Esophagus muscularis mucosa (tissue), 4 donors: ENCODE measurements at places on chromosomes 6 and 20. TPM values are rescaled to one million over a fixed set of nuclear protein-coding genes. Genes with fewer than 3 reads are reported as not detected.

- H3K4me1 ChIP-seq = no peaks in the 10 kb centered on the region
- H3K27ac ChIP-seq = no peak overlapping the region
- H3K27me3 ChIP-seq = no peaks in the 10 kb centered on the region
- H3K4me3 ChIP-seq = no peak overlapping the region
Measured at GRCh38 chr6:35970181-35970580, 49.3 kb upstream of the SRPK1 start.

- no peak overlapping the region for H3K27ac ChIP-seq
- H3K4me1 ChIP-seq = no peaks in the 10 kb centered on the region
- H3K27me3 ChIP-seq = no peaks in the 10 kb centered on the region
Measured at GRCh38 chr6:75077701-75078100, 128.2 kb downstream of the COL12A1 start.

DNA sequence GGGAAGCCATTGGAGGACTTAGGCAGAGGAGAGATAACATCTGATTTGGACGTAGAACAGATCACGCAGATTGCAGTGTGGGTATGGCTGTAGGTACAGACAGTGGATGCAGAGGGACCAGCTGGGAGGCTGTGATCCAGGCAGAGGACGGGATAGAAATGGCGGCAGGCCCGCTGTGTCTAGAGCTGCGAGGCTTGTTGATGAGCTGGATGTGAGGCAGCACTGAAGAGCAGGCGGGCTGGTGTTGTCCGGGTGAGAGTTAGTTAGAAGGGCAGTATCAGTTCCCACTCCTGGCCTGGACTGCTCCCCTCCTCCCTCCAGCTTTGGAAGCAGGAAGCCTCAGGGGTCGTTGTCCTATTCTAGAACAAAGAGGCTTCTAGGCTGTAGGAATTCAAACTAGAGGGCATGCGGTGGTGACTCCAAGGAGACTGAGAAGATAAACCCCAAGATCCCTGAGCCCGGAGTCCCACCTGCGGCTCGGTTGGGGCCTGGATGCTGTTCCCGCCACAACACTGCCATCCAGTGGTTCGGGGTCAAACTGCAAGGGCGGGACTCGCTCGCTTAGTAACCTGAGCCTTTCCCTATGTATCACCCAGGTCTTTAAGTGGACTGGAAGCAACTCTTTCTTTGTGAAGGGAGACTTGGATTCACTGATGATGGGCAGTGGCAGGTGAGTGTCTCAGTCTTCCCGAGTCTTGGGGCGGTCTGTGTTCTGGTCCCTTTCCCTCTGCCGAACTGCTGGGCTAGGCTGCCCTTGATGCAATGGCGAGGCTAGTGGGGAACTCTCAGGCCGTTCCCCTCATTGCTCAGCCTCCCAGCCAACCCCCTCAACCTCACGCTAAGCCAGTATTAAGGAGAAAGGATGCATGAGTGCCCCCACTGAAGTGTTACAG lies 11.2 kb downstream of the TLDC2 start:
- H3K27me3 ChIP-seq = no peaks in the 10 kb centered on the region
- H3K36me3 ChIP-seq = peaks cover 31% of the 10 kb centered on the region
- H3K4me3 ChIP-seq = no peak overlapping the region
- no peak overlapping the region for H3K27ac ChIP-seq

DNA sequence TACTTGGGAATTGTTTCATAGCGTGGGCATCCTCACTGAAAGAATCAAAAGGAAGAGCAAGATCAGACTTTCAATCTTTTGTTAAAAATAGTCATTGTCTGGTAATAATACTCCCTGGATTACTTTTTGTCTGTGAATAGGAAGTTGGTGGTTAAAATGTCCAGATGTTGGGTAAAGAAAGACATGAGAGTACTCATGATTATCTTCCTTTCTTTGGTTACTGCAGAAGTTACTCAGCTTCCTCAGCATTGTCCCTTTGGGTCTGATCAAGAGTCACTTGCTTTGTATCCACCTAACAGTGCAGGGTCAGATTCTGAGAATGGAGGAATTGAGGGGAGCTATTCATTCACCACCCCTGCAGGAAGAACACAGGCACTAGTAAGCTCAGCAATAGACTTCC lies 54.6 kb downstream of the RIN2 start:
- no peak overlapping the region for H3K4me3 ChIP-seq
- no peak overlapping the region for H3K27ac ChIP-seq
- no peaks in the 10 kb centered on the region for H3K27me3 ChIP-seq
- no peak for DNase-seq

- DNase-seq = no peak
- no peaks in the 10 kb centered on the region for H3K27me3 ChIP-seq
- H3K4me3 ChIP-seq = no peak overlapping the region
- H3K4me1 ChIP-seq = peaks cover 41% of the 10 kb centered on the region
- H3K36me3 ChIP-seq = no peaks in the 10 kb centered on the region
- no peak overlapping the region for H3K27ac ChIP-seq
Measured at GRCh38 chr6:148973538-148974208, 226.8 kb downstream of the UST start.

DNA sequence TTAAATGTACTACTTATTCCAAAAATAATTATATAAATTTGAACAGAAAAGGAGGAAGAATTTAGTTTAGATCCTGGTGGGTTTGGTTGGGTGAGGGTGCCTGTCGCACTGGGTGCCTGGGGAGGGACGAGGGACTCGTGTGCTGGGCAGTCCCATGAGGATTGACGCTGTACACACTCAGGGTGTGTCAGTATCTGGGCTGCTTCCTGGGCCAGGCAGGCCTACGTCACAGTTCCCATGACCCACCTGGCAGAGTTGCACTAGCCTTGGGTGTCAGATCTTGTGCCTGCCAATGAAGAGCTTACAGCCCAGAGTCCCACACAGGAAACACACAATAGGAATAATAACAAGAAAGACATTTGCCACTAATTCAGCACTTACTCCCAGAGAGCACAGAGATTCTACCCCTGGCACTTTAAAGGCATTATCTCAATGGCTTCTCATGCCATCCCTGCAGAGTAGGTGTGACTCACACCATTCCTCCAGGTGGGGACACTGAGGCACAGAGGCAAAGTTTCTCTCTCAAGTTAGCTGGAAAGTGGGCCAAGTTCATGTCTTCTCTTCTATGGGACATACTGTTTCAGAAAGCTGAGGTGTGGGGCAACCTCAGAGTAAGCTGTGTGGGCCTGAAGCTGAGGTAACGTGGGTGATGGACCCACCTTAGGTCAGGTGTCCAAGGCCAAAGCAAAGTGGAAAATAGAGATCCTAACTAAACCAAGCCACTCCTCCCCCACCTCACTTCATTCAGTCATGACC lies 1.3 kb upstream of the SDCBP2 start:
- peak; percentile 92 for DNase-seq
- H3K4me3 ChIP-seq = no peak overlapping the region
- peaks cover 54% of the 10 kb centered on the region for H3K4me1 ChIP-seq
- peaks cover 21% of the 10 kb centered on the region for H3K36me3 ChIP-seq

- no peak overlapping the region for H3K4me3 ChIP-seq
- H3K27me3 ChIP-seq = no peaks in the 10 kb centered on the region
- DNase-seq = no peak
- H3K27ac ChIP-seq = no peak overlapping the region
- H3K4me1 ChIP-seq = no peaks in the 10 kb centered on the region
- no peaks in the 10 kb centered on the region for H3K36me3 ChIP-seq
Measured at GRCh38 chr6:24307881-24308280, 50.0 kb downstream of the DCDC2 start.

GRCh38 chr6:73339340-73339739 lies 14.7 kb downstream of the DPPA5 start:
- no peak overlapping the region for H3K4me3 ChIP-seq
- no peaks in the 10 kb centered on the region for H3K36me3 ChIP-seq
- no peaks in the 10 kb centered on the region for H3K27me3 ChIP-seq
- no peak for DNase-seq
- H3K27ac ChIP-seq = no peak overlapping the region

DNA sequence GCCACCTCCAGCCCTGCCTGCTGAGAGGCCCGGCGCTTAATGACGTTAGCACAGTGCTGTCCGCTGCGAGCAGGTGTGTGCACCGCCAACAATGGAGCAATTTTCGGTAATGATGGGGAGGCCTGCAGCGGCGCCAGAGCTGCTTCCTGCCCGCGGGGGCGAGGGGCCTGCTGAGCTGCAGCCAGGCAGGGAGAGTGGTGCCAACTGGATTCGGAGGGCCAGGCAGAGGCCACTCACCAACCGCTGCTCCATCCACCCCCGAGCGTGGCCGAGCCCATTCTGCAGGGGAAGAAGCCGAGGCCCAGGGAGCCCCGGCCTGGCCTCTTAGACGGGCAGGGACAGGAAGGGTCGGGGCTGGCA lies 9.6 kb downstream of the HRH3 start:
- H3K4me1 ChIP-seq = no peaks in the 10 kb centered on the region
- H3K36me3 ChIP-seq = no peaks in the 10 kb centered on the region
- DNase-seq = no peak
- H3K27me3 ChIP-seq = peaks cover 64% of the 10 kb centered on the region

DNA sequence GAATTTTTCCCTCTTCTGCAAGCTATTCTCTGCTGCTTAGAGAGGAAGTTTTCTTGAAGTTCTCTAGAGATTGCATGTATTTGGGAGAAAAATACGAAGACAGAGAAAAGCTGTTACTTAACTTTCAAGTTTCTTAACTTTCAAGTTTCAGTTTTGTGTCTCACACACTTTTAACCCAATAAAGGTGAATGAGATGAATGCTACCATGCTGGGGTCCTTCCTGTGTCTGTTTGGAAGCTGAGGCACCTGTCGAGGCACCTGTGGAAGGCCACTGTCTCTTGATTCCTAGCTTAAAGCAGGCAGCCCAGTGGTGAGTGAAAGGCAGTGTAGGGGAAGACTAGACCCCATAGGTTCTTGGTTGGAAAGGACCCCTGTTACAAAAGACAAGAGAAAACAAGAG lies 372.8 kb upstream of the JARID2 start:
- H3K27me3 ChIP-seq = no peaks in the 10 kb centered on the region
- no peaks in the 10 kb centered on the region for H3K36me3 ChIP-seq
- peaks cover 14% of the 10 kb centered on the region for H3K4me1 ChIP-seq
- DNase-seq = no peak
- H3K4me3 ChIP-seq = no peak overlapping the region
- H3K27ac ChIP-seq = no peak overlapping the region

DNA sequence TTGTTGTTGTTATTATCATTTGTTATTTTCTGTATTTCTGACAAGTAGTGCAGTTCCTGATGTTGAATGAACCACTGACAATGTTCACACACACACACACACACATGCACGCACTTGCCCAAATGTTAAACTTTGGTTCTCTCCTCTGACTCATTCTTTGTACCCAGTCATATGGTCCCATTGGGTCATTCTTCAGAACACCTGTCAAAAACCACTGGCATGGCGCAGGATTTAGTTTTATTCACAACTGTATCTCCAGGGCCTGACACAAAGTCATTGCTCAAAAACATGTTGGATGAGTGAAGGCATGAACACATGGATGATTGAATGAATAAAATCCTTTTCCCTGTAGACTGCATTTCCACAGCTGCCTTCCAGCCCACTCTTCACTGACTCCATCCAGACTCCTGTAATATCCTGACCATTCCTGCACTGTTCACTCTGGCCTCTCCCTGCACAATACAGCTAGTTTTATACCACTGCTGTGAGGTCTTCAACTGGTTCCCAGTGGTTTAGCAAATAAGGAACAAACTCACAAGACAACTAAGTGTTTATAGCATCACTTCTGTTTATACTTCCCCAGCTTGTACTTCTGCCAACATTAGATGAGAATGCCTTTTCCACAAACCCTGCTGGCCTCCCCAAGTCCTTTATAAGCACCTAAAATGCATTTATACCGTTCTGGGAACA lies 6.9 kb upstream of the CST11 start:
- H3K27me3 ChIP-seq = no peaks in the 10 kb centered on the region
- no peaks in the 10 kb centered on the region for H3K4me1 ChIP-seq
- DNase-seq = no peak
- no peak overlapping the region for H3K4me3 ChIP-seq
- no peak overlapping the region for H3K27ac ChIP-seq
- no peaks in the 10 kb centered on the region for H3K36me3 ChIP-seq

GRCh38 chr6:53031281-53031680 lies 33.9 kb upstream of the FBXO9 start:
- no peaks in the 10 kb centered on the region for H3K27me3 ChIP-seq
- peaks cover 56% of the 10 kb centered on the region for H3K36me3 ChIP-seq
- no peak overlapping the region for H3K27ac ChIP-seq
- DNase-seq = no peak
- no peak overlapping the region for H3K4me3 ChIP-seq
- peaks cover 35% of the 10 kb centered on the region for H3K4me1 ChIP-seq

- DNase-seq = no peak
- no peaks in the 10 kb centered on the region for H3K27me3 ChIP-seq
- H3K36me3 ChIP-seq = no peaks in the 10 kb centered on the region
- no peaks in the 10 kb centered on the region for H3K4me1 ChIP-seq
Measured at GRCh38 chr6:149266659-149267058, 50.9 kb upstream of the TAB2 start.

DNA sequence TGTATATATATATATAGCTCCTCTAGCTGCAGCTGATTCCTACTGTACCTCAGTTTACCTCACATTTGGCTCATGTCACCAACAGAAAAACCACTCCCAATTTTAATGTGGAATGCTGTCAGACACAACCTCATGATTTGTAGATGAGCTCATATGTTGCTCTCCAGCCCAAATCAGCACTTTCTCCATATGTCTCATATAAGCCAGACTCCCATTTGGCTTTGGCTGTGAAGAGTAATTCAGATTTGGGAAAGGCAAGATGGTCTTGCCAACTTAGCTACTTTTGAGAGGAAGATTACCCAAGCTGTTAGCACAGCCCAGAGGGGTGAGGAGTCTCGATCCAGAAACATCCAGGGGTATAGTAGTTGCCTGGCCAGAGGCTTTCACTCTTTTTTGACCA lies 342.2 kb upstream of the NT5E start:
- H3K27me3 ChIP-seq = no peaks in the 10 kb centered on the region
- H3K4me1 ChIP-seq = peaks cover 13% of the 10 kb centered on the region
- H3K36me3 ChIP-seq = no peaks in the 10 kb centered on the region
- no peak overlapping the region for H3K27ac ChIP-seq
- DNase-seq = no peak

- H3K36me3 ChIP-seq = peaks cover 20% of the 10 kb centered on the region
- DNase-seq = no peak
- H3K27ac ChIP-seq = peak within 1 kb of the TSS; percentile 97
- peaks cover 98% of the 10 kb centered on the region for H3K4me1 ChIP-seq
- H3K4me3 ChIP-seq = peak within 1 kb of the TSS; percentile 45
Measured at GRCh38 chr20:37521061-37521771, at the start of gene NNAT. NNAT (plus strand) TSS chr20:37521250; CDS start chr20:37521332, 82 bp downstream.

DNA sequence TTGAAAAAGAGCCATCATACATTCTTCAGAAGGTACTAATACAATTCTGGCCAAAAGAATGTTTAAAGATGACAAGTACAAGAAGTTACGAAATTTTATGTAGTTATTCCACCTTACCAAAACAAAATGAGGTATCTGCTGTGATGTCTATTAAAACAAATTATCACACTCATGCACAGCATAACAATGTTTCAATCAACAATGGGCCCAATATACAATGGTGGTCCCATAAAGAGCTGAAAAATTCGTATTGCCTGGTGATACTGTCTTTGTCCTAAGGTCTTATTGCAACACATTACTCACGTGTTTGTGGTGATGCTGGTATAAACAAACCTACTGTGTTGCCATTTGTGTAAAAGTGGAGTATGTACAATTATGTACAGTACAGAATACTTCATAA lies 3.6 kb upstream of the NUP153 start:
- H3K4me3 ChIP-seq = no peak overlapping the region
- DNase-seq = no peak
- no peaks in the 10 kb centered on the region for H3K36me3 ChIP-seq
- H3K27me3 ChIP-seq = no peaks in the 10 kb centered on the region

The TNXB gene
- total RNA-seq = 392 TPM

The ID4 gene
- 60.2 TPM for total RNA-seq

The ACSS2 gene
- total RNA-seq = 56.1 TPM

The AGPAT4 gene
- 7.9 TPM for total RNA-seq

The DTD1 gene
- total RNA-seq = 20.0 TPM

The PKHD1 gene
- not detected for total RNA-seq

The HS3ST5 gene
- total RNA-seq = not detected

The SLC22A16 gene
- total RNA-seq = 0.50 TPM
